ENCODE measurements at places on chromosomes 5 and 9. TPM values are rescaled to one million over a fixed set of nuclear protein-coding genes. Genes with fewer than 3 reads are reported as not detected.

DNA sequence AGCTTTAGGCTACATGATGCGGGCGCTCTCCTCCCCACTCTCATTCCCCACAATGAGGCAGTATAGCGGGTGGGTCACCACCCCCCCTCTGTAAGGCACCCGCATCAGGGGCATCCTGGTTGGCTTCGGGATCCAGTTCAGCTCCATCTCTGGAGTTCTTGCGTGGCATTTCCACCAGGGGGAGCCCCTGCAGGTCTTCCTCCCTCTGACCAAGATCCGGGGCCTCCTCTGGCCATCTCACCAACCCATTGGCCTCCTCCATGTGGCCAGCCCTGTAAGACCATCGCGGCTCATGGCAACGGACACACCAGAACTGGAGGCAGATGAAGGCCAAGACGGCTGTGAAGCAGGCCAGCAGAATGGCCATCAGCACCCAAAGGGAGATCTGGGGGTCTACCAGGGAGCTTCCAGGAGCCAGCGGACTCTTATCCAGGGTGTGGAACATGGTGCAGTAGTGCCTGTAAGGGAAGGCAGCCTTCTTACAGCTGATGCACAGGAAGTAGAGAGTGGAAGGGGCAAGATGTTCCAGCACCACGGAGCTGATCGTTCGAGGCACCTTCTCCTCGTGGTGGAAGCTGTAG lies 77.0 kb downstream of the CYFIP2 start:
- H3K4me1 ChIP-seq = no peaks in the 10 kb centered on the region
- H3K27me3 ChIP-seq = no peaks in the 10 kb centered on the region
- H3K36me3 ChIP-seq = peaks cover 64% of the 10 kb centered on the region
- no peak overlapping the region for H3K27ac ChIP-seq
- peak; percentile 56 for DNase-seq

DNA sequence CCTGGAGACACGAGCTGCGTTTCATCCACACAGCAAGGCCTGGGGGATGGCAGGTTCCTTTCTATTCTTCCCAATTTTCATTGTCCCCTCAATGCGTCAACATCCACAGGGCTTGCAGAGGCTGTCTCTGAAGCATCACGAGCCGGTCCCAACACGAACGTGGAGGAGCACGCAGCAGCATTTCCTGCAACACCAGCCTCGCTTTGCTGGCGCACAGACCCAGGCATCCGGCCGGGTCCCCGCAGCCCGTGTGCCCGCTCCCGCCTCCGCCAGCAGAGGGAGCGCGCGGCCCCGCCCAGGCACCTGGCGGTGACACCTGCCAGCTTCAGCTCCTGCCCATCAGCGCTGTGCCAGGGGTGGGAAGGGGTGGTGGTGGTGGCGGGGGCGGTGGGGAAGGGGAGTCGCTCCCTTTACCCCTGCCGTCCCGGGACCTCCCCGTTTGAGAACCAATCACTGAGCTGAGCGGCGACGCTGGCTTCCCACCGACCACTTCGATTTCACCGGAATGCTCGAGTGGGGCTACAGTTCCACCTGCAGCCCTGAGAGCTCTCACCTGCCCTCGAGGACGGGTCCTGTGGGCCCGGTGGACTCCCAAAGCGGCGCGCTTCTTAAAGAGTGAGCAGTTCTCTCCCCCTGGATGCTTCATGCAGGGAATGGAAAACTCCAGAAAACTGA lies 464.5 kb downstream of the ICE1 start:
- H3K27ac ChIP-seq = no peak overlapping the region
- no peak overlapping the region for H3K4me3 ChIP-seq
- no peaks in the 10 kb centered on the region for H3K4me1 ChIP-seq
- no peaks in the 10 kb centered on the region for H3K27me3 ChIP-seq
- peak; percentile 79 for DNase-seq
- no peaks in the 10 kb centered on the region for H3K36me3 ChIP-seq

GRCh38 chr5:67156976-67157583 lies 39.5 kb downstream of the CD180 start:
- peaks cover 34% of the 10 kb centered on the region for H3K4me1 ChIP-seq
- H3K4me3 ChIP-seq = no peak overlapping the region
- no peaks in the 10 kb centered on the region for H3K27me3 ChIP-seq
- no peak overlapping the region for H3K27ac ChIP-seq

GRCh38 chr9:136741883-136742571 lies 713 bp downstream of the LCN10 start:
- H3K4me1 ChIP-seq = peaks cover 10% of the 10 kb centered on the region
- no peaks in the 10 kb centered on the region for H3K36me3 ChIP-seq
- no peak overlapping the region for H3K4me3 ChIP-seq
- no peaks in the 10 kb centered on the region for H3K27me3 ChIP-seq

GRCh38 chr5:164052536-164053093 lies 547.2 kb downstream of the MAT2B start:
- no peaks in the 10 kb centered on the region for H3K36me3 ChIP-seq
- no peaks in the 10 kb centered on the region for H3K4me1 ChIP-seq
- no peaks in the 10 kb centered on the region for H3K27me3 ChIP-seq
- no peak overlapping the region for H3K4me3 ChIP-seq
- no peak overlapping the region for H3K27ac ChIP-seq

GRCh38 chr9:117081641-117082317 lies 333.1 kb downstream of the ASTN2 start:
- no peaks in the 10 kb centered on the region for H3K36me3 ChIP-seq
- no peaks in the 10 kb centered on the region for H3K27me3 ChIP-seq
- no peak overlapping the region for H3K4me3 ChIP-seq
- no peaks in the 10 kb centered on the region for H3K4me1 ChIP-seq
- no peak for DNase-seq
- H3K27ac ChIP-seq = no peak overlapping the region

- no peak for DNase-seq
- H3K36me3 ChIP-seq = no peaks in the 10 kb centered on the region
- no peaks in the 10 kb centered on the region for H3K27me3 ChIP-seq
- H3K4me3 ChIP-seq = no peak overlapping the region
Observed at GRCh38 chr9:132730054-132731033, 60.1 kb downstream of the GTF3C4 start.

GRCh38 chr9:32351845-32352244 lies 32.6 kb upstream of the ACO1 start:
- 0 out of 2 replicates have a peak, but pooled peaks cover 3% of the 10 kb centered on the region for H3K27me3 ChIP-seq
- no peak for DNase-seq
- H3K36me3 ChIP-seq = no peaks in the 10 kb centered on the region
- H3K4me3 ChIP-seq = no peak overlapping the region

DNA sequence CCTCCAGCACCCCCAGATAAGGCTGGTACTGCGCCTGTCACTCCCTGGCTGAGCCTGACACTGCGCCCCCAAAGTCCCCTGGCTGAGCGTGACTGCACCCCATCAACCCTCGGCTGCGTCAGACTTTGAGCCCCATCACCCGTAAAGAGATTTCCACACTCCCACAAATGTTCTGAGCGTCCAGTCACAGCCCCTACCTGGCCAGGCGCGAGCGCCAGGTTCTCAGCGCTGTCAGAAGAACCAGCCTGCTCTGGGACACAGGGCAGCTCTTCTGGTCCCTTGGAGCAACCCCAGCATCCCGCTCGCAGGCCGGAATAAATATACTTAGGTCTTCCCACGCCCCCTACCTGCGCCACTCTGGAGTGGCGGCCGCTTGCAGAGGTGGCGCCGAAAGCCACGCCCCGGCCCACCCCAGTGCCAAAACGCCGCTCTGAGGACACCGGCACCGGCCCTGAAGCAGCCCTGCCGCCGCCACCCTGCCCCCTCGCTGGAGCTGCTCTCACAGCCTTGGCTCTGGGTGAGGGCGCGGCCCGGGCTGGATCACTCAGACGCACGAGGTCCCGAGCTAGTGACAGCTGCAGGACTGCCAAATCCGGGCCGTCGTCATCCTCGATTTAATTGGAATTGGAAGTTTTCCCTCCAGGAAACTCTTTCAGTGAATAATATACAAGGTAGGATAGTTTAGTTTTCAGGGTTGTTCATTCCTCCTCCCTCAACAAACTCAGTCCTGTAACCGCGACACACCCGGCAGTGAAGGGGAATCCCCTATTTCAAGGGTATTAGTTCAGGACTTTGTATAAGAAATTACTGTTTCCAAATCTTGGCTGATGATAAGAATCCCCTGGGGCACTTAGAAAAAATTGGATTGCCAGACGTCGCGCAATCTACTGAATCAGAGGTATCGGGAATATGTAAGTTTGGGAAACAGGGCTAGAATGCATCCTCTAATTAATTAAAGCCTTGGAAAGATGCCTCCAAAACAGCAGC lies 1.2 kb upstream of the CEMIP2 start:
- no peak overlapping the region for H3K27ac ChIP-seq
- peak overlapping the region; percentile 70 for H3K4me3 ChIP-seq
- no peaks in the 10 kb centered on the region for H3K27me3 ChIP-seq
- DNase-seq = peak; percentile 62
- peaks cover 11% of the 10 kb centered on the region for H3K4me1 ChIP-seq

- H3K36me3 ChIP-seq = no peaks in the 10 kb centered on the region
- DNase-seq = no peak
- H3K4me1 ChIP-seq = no peaks in the 10 kb centered on the region
- H3K27ac ChIP-seq = no peak overlapping the region
- H3K4me3 ChIP-seq = no peak overlapping the region
Observed at GRCh38 chr5:107812570-107813141, 141.9 kb upstream of the EFNA5 start.

DNA sequence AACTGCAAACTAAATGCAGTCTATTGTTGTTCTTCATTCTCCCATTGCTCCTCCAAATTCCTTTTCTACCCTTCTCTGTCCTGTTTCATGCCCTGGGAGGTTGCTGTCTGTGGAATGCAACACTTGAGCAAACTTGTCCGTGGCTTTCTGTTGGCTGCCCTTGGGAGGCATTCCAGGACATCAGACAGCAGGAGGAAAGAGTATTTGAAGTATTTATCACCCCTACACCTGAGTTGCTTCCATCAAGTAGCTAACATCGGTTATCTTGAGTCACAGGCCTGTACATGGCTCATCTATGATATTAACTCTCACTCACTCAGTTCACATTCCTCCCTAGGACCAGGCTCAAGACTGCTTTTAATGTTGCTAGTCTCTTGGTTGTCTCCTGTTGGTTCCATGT lies 803.4 kb upstream of the CDH6 start:
- no peak overlapping the region for H3K27ac ChIP-seq
- H3K27me3 ChIP-seq = no peaks in the 10 kb centered on the region
- H3K4me1 ChIP-seq = no peaks in the 10 kb centered on the region
- no peak overlapping the region for H3K4me3 ChIP-seq

GRCh38 chr5:175494264-175495183 lies 16.2 kb downstream of the SFXN1 start:
- H3K4me1 ChIP-seq = no peaks in the 10 kb centered on the region
- H3K36me3 ChIP-seq = peaks cover 52% of the 10 kb centered on the region
- H3K27me3 ChIP-seq = no peaks in the 10 kb centered on the region
- DNase-seq = no peak
- no peak overlapping the region for H3K27ac ChIP-seq
- H3K4me3 ChIP-seq = no peak overlapping the region

DNA sequence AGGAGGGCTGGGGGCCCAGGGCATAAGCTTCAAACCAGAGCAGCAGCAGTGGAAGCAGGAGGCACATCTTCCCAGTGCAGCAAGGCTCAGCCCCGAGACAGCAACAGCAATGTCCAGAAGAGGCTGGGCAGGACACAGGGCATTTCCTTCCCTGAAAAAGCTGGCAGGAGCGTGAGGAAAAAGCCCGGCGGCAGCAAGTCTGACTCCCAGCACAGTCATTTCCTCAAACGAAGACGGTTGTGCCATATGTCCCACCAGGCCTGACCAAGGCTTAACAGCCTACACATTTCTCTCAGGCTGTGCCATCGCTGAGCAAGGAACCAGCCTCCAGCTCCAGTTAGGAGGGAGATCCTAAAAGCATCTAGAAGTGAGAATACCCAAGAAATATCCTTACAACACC lies 74.5 kb downstream of the APTX start:
- no peaks in the 10 kb centered on the region for H3K36me3 ChIP-seq
- no peaks in the 10 kb centered on the region for H3K27me3 ChIP-seq
- peaks cover 8% of the 10 kb centered on the region for H3K4me1 ChIP-seq
- H3K27ac ChIP-seq = no peak overlapping the region

DNA sequence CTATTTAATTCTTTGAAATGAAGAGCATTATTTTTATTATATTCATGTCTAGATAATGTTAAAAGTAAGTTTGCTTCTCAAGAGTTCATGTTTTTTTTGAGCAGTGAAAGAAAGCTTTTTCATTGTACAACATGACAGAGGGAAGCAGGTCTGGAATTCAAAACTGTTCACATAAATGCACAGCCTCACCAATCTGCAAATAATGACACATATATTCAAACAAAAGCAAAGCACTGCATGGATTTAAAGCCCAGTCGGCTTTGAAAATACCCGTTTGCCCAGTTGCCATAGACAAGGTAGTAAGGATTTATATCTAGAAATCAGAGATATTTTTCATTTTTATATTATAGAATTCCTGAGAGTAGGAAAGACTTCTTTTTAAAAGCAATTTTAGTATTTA lies 201.8 kb downstream of the CD180 start:
- H3K36me3 ChIP-seq = no peaks in the 10 kb centered on the region
- peaks cover 20% of the 10 kb centered on the region for H3K4me1 ChIP-seq
- no peaks in the 10 kb centered on the region for H3K27me3 ChIP-seq
- no peak overlapping the region for H3K27ac ChIP-seq

Gene CDC14B
- 1.3 TPM for total RNA-seq

Gene SPATA31A3
- not detected for total RNA-seq

Gene SOHLH1
- not detected for total RNA-seq

Gene EGR1
- 1.7 TPM for total RNA-seq

Gene SPIN1
- total RNA-seq = 43.9 TPM

Data from Karpas-422 (cell line).